ENCODE measurements at places on chromosomes 6 and 20.

DNA sequence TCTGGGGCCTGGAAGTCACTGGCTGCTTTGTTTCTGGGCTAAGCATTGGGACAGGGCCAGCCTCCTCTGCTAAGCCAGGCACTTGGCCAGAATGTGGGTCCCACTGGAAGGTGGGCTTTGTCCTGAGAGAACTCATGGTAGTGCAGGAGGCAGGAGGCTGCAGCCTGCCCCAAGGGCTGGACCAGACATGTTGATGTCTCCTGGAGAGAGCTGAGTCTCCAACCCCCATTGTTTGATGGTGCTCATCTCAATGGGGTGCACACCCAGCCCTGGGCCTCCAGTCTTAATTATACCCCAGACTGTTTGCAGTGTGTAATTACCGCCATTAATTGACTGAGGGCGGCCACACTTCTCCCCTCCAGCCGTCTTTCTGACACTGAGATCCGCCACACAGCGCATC is 220.5 kb upstream of the PMEPA1 start:
- H3K4me3 ChIP-seq, result no peak overlapping the region
- H3K36me3 ChIP-seq, result no peaks in the 10 kb centered on the region
- peaks cover 21% of the 10 kb centered on the region for H3K4me1 ChIP-seq
- H3K27me3 ChIP-seq, result peaks cover 16% of the 10 kb centered on the region
- no peak for DNase-seq
- H3K27ac ChIP-seq, result no peak overlapping the region

- H3K4me1 ChIP-seq, result no peaks in the 10 kb centered on the region
- H3K27ac ChIP-seq, result no peak overlapping the region
- H3K27me3 ChIP-seq, result peaks cover 8% of the 10 kb centered on the region
Observed at GRCh38 chr6:131909408-131910218, 41.6 kb downstream of the CCN2 start.

GRCh38 chr6:11814819-11815218 is 36.2 kb upstream of the ADTRP start:
- no peaks in the 10 kb centered on the region for H3K36me3 ChIP-seq
- no peak overlapping the region for H3K4me3 ChIP-seq
- H3K27me3 ChIP-seq, result peaks cover 10% of the 10 kb centered on the region

DNA sequence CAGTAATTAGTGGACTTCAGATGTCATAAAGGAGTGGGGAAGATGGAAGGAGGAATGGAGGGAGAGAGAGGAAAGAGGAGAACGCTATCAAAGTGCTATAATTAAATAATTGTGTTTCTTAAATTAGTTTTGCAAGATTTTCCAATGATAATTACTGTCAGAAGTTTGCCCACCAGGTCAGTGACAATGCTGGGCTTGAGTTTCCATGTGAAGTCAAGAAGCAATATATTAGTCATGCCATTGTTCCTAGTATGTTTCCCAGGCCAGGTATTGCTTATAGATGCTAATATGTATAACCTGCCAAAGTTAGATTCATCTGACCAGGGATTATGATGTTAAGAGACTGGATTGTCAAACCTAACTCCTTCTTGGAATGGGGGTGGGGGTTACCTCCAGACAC is 131.9 kb downstream of the GJA10 start:
- H3K27me3 ChIP-seq, result peaks cover 4% of the 10 kb centered on the region
- H3K27ac ChIP-seq, result no peak overlapping the region
- peaks cover 22% of the 10 kb centered on the region for H3K4me1 ChIP-seq
- DNase-seq, result no peak

DNA sequence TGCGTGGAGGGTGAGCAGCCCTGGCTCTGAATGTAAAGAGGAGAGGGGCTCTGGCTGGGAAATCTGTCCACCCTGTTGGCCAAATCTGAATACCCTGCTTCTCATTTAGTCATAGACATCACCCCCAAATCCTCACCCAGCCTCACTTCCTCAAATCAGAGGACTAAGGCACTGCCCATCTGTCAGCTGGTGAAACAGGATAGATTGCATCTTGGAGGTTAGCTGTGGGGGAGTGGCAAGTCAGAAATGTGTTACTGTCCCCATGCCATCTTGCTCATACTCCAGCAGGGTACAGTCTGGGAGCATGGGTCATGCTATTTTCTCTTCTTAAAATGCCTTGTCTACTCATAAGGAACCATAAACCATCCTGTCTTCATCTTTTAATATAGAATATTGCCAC is 9.5 kb upstream of the DTNBP1 start:
- H3K4me1 ChIP-seq, result peaks cover 63% of the 10 kb centered on the region
- H3K27ac ChIP-seq, result no peak overlapping the region
- H3K36me3 ChIP-seq, result no peaks in the 10 kb centered on the region
- DNase-seq, result no peak

GRCh38 chr20:57056651-57057050 is 209.8 kb downstream of the BMP7 start:
- peaks cover 5% of the 10 kb centered on the region for H3K4me1 ChIP-seq
- H3K36me3 ChIP-seq, result no peaks in the 10 kb centered on the region
- H3K27me3 ChIP-seq, result peaks cover 14% of the 10 kb centered on the region
- DNase-seq, result no peak
- H3K4me3 ChIP-seq, result no peak overlapping the region

DNA sequence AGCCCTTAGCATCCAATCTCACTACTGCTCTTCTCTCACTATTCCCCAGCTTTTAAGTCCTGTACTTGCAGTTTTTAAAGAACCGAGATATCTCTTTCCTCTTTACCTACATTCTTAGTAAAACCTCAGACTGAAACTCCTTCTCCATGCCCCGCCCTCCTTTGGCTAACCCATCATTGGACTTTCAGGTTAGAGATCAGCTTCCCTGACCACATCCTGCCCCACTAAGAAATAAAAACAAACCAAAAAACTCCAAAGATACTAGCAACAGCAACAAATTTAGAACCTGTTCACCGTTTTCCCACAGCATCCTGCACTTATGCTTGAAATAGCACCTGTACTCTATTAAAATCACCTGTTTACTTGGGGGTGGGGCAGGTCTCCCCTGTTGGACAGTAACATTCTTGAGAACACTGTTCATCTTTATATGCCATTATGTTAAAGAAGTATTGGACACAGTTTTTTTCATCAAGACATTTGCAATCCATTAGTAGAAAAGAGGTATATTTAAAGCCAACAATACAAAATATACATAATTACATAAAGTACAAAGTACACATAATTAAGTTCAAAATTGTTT is 16.3 kb upstream of the SMAP1 start:
- H3K4me3 ChIP-seq, result no peak overlapping the region
- H3K27me3 ChIP-seq, result no peaks in the 10 kb centered on the region
- no peaks in the 10 kb centered on the region for H3K36me3 ChIP-seq
- H3K27ac ChIP-seq, result peak overlapping the region; percentile 68
- no peak for DNase-seq

DNA sequence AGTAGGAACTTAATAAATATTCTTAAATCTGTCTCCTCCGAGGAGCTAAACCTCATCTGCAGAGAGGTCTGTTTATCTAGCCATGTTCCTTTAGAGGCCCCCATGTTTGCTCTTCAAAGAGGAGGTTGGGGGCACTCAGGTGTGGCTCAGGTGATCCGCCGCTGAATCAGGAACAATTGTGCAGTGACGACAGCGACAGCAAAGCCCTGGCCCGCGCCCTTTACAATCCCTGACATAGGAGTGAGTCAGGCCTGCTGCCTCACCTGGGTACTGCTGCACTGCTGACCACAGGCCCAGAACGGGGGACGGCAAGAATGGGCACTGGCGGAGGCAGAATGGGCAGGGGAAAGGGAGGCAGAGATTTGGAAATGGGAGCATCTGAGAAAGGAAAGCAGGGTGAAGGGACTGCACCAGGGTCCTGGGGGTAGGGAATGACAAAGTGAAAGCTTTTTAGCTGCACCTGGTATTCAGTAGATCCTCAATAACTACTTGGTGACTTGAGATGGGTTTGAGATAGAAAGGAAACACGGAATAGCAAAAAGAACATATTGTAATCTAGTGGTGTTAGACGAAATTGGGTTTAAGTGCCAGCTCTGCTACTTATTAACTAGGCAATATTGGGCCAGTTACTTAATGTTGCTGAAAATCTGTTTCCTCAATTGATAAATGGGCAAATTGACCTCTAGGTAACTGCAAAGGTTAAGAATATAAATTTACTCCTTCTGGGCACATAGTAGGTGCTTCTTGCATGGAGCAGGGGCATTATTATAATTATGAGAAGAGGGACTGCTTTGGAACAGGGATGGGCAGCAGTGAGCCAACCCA is 5.4 kb upstream of the IER3 start:
- DNase-seq, result no peak
- H3K36me3 ChIP-seq, result no peaks in the 10 kb centered on the region
- peaks cover 6% of the 10 kb centered on the region for H3K27me3 ChIP-seq
- peaks cover 56% of the 10 kb centered on the region for H3K4me1 ChIP-seq
- no peak overlapping the region for H3K4me3 ChIP-seq

- no peak overlapping the region for H3K4me3 ChIP-seq
- H3K4me1 ChIP-seq, result no peaks in the 10 kb centered on the region
- H3K27ac ChIP-seq, result no peak overlapping the region
Observed at GRCh38 chr6:111329882-111330633, 153.0 kb downstream of the REV3L start.

GRCh38 chr6:38432479-38432878 is 207.2 kb downstream of the BTBD9 start:
- no peak overlapping the region for H3K27ac ChIP-seq
- H3K36me3 ChIP-seq, result peaks cover 4% of the 10 kb centered on the region
- no peak for DNase-seq
- no peaks in the 10 kb centered on the region for H3K27me3 ChIP-seq
- peaks cover 4% of the 10 kb centered on the region for H3K4me1 ChIP-seq
- no peak overlapping the region for H3K4me3 ChIP-seq

GRCh38 chr20:42961771-42962170 is 227.9 kb downstream of the PTPRT start:
- H3K27ac ChIP-seq, result no peak overlapping the region
- DNase-seq, result no peak
- no peak overlapping the region for H3K4me3 ChIP-seq
- H3K36me3 ChIP-seq, result no peaks in the 10 kb centered on the region
- no peaks in the 10 kb centered on the region for H3K4me1 ChIP-seq

GRCh38 chr6:16656451-16656850 is 104.8 kb downstream of the ATXN1 start:
- no peak overlapping the region for H3K4me3 ChIP-seq
- H3K27me3 ChIP-seq, result no peaks in the 10 kb centered on the region
- peaks cover 11% of the 10 kb centered on the region for H3K36me3 ChIP-seq
- H3K4me1 ChIP-seq, result peaks cover 36% of the 10 kb centered on the region
- DNase-seq, result no peak

DNA sequence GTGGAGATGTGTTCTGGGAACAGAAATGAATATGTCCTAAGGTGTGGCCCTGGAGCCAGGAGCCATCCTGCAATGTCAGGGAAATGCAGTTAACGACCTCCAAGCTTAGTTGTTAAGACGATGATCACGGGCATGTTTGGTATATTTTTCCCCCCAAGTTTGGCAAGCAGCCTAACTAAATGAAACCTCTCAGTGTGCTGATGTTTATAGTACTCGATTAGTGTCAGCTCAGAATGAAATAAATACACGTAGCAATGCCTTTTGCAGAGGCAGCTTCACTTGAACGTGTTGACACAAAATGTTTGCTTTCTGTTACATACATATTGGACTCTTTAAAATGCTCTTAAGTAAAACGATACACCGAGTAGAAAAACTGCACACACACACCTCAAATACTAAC is 76.2 kb upstream of the OLIG3 start:
- no peak for DNase-seq
- H3K27ac ChIP-seq, result no peak overlapping the region
- no peaks in the 10 kb centered on the region for H3K36me3 ChIP-seq
- H3K27me3 ChIP-seq, result peaks cover 4% of the 10 kb centered on the region
- no peaks in the 10 kb centered on the region for H3K4me1 ChIP-seq

DNA sequence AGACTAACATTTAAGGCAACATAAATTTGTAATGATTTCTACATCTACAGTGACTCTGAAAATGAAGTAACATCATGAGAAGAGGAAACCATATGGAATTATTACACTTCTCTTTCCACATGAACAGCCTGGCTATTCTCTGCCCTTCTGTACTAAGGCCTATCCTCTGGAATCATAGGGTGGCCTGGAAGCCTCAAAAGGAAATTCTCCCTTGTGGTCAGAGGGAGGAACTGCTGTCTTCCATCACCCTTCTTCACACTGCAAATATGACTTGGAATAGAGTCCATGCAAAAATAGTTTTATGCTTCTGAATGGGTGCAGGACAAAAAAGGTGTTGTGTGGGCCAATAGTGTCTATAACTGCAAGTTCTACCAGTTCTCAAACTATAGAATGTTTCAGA is 44.6 kb upstream of the SH3BGRL2 start:
- peak overlapping the region; percentile 63 for H3K27ac ChIP-seq
- H3K4me3 ChIP-seq, result no peak overlapping the region
- no peaks in the 10 kb centered on the region for H3K4me1 ChIP-seq
- no peak for DNase-seq
- H3K27me3 ChIP-seq, result no peaks in the 10 kb centered on the region

DNA sequence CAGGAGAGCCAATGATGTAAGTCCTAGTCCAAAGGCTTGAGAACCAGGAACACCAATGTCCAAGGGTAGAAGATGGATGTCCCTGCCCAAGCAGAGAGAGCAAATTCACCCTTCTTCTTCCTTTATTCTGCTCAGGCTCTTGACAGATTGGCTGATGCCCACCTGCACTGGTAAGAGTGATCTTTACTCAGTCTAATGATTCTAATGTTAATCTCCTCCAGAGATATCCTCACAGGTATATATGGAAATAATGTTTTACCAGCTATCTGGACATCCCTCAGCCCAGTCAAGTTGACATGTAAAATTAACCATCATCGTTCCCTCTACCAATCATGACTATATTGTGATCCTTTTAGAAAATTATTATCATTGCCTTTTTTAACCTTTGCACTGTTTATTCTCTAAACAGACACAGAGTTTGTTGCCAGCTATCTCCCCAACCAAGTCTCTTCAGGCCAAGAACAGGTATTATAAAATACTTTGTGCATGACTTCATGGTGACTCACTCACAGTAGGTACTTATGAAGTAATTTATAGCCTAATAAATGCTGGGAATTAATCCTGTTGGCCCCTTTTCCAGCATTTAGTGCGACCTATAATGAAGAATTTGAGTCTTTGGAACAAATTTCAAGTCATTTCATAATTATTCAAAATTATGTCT is 26.2 kb upstream of the TSHZ2 start:
- no peaks in the 10 kb centered on the region for H3K36me3 ChIP-seq
- H3K4me3 ChIP-seq, result no peak overlapping the region
- H3K27me3 ChIP-seq, result peaks cover 8% of the 10 kb centered on the region
- H3K4me1 ChIP-seq, result peaks cover under 1% of the 10 kb centered on the region

DNA sequence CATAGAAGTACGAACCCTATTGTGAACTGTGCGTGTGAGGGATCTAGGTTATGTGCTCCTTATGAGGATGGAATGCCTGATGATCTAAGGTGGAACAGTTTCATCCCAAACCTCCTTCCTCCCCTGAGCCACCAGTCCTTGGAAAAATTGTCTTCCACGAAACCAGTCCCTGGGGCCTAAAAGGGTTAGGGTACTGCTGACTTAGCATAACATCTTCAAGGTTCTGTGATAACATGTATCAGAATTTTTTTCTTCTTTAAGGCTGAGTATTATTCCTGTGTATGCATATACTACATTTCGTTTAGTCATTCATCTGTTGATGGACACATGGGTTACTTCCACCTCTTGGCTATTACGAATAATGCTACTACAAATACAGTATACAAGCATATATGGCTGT is 80.2 kb downstream of the TSHZ2 start:
- no peak overlapping the region for H3K27ac ChIP-seq
- H3K4me3 ChIP-seq, result no peak overlapping the region
- no peak for DNase-seq
- peaks cover 3% of the 10 kb centered on the region for H3K27me3 ChIP-seq

- H3K4me1 ChIP-seq, result no peaks in the 10 kb centered on the region
- H3K27me3 ChIP-seq, result no peaks in the 10 kb centered on the region
- H3K27ac ChIP-seq, result no peak overlapping the region
- H3K36me3 ChIP-seq, result peaks cover 85% of the 10 kb centered on the region
Observed at GRCh38 chr20:13382786-13383185, 161.7 kb downstream of the ISM1 start.

- no peaks in the 10 kb centered on the region for H3K27me3 ChIP-seq
- H3K4me3 ChIP-seq, result no peak overlapping the region
- DNase-seq, result no peak
- H3K4me1 ChIP-seq, result no peaks in the 10 kb centered on the region
- H3K36me3 ChIP-seq, result no peaks in the 10 kb centered on the region
Observed at GRCh38 chr6:86712039-86712438, 225.3 kb upstream of the HTR1E start.
